NCI-H524 treated with DMSO at 0.1 percent for 48 hours (cell line): ENCODE measurements at places on chromosomes 11 and 22.

DNA sequence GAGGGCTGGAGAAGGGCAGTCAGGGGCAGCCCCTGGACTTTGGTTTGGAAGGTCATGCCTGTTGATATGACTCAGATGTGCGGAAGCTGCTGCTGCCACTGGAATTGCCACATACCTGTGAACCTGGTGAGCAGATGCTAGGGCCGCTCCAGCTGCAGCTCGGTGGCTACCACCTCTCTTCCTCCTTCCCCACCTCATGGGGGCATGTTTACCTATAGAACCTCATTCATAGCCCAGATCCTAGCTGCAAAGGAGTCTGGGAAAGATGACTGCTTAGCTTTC is 17.5 kb upstream of the TSPAN18 start:
- DNase-seq = no peak

DNA sequence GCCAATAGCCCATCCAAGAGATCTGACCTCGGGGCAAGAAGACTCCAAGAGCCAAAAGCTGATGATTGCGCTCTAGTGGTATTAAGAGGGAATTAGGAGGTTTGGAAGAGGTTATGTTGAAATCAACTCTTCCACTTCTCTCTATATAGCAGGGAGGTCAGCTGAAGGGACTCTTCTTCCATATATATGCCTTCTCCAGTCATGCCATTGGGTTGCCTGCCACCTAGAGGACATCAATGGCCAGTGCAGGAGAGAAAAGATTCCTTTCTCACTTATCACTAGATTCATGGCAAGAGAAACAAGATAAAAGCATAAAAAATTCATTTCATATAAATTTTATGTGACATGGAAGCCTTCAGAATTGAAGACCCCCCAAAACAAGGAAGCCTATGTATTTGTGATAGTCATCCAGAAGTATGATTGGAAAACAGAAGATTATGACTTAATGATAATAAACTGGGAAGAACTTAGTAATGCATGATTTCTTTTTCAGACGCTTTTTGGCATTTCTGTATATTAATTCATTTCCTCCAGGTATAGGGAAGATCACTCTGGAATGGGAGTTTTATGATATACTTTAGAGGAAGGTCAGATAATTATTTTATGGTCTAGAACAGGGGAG is 435.1 kb upstream of the DDI1 start:
- DNase-seq = peak; percentile 25

DNA sequence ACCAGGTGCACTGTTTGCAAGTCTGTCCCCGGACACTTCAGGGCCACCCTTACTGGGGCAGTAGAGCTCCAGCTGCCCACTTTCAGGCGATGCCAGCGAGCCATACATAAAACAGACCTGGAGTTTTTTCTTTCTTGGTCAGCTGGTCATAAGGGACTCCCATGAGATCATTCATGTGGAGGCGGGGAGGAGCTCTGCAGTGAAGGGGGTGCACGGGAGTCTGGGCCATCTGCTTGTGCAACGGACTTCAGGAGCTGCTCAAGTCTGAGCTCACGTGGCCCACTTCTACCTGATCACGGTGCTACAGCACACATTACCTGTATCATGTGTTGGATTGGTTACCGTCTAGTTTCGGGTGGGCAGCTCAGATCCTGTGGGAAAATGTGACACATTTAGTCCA is 9.2 kb upstream of the MRGPRF start:
- DNase-seq = peak; percentile 9

GRCh38 chr22:49331223-49331815 is 496.4 kb downstream of the BRD1 start:
- no peak for DNase-seq

GRCh38 chr11:73553266-73553665 is 44.6 kb downstream of the FAM168A start:
- no peak for DNase-seq

GRCh38 chr11:87437844-87438223 is 400.1 kb downstream of the TMEM135 start:
- DNase-seq = no peak

GRCh38 chr22:42716649-42717127 is 4.0 kb downstream of the A4GALT start:
- DNase-seq = no peak

DNA sequence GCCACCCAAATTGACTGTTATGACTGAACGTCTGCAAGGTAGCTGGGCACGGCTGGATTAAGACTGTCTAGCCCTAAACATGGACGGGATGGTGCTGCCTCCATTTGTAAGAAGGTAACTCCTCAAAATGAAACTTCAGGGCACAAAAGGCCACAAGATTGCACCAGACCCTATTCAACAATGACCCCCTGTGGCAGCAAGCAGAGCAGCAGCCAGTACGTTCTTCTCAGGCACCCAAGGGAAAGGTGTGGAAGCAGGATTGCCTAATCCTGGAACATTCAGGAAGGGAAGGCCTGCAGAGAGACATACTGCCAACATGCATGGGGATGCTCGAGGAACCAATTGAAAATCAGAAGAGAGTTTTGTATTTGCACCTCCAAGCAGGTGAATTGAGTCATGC is 4.5 kb upstream of the TBX10 start:
- no peak for DNase-seq

GRCh38 chr11:96213500-96213899 is 129.5 kb downstream of the MAML2 start:
- DNase-seq = no peak

DNA sequence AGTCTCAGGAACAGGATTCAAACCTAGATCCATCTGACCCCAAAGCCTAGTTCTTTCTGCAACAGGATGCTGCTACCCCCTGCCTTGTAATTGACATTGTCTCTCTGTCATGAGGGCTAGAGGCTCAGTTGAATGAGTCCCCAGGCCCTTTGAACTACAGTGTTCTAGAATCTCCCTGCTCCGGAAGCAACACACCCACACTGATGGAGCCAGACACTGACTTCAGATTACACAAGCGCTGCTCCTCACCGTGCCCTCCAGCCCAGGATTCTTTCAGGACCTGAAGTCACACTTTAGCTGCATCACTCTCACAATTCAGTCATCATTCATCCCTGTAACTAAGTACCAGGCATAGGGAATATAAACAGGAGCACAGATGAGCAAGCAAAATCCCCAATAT is 69.6 kb downstream of the RAB30 start:
- DNase-seq = no peak

DNA sequence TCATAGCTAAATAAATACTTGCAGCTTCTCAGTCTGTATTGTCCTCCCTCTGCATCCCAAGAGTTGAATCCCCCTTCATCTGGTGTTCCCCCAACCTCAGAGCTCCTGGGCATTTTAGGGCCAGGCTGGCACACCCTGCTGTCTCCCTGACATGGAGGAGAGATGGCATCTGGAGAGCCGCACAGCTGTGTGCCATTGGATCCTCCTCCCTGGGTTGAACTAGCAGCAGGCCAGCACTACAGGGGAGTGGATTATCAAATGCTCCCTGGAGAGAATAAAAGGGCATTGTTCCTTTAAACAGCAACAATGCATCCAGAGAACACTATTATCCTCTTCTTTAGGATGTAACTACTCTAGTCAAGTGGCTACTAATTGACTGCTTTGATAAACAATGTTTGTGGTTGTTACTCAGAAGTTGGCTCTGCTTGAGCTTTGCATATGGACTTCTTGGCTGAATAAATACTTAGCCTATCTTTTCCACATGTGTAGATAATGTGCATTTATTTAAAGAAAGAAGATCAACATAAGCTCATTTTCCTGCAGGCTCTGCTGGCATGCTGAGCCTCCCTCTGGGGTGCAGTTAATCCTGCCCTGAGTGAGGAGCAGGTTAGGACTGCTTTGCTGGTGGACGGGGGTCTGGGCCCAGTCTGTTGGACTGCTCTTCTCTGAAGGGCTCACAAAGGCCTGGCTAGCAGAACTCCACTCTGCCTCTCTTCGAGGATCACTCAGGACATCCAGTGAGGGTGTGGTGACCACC is 897.2 kb downstream of the TBC1D22A start:
- DNase-seq = peak; percentile 43

- DNase-seq = no peak
These were observed 37.2 kb downstream of the GAS2 start for GRCh38 chr11:22703591-22703990.

DNA sequence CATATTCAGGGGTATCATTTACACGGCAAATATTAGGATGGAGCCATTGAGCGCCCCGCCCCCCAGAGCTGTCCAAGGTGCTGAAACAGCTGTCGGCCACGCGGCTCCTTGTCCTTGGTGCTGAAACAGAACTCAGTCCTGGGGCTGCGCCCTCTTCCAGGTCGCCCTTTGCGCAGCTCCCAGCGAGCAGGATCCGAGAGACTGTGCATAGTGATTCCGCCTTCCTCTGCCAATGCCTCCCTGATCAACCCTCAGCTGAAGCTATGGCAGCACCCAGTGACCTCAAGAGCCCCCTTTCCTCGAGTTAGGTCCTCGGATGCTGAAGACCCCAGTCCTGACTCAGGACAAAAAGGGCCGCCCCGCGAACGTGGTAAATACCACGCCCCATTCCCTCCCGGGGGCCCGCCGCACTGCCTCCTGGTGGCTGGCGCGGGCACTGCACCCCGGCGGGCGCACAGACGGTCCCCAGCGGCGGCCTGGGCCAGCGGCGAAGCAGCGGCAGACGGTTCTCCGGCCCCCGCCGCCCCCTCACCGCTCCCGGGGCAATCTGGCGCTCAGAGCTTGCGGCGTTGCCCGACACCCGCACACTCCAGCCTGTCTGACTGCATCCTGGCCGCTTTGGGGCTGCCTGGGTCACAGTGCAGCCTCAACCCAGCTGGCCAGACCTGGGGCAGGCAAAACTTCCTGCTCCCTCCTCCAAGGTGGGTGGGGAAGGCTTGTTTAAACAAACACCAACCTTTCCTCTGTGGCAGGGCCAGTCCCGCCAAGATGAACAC is 13.4 kb downstream of the SYT7 start:
- DNase-seq = no peak

GRCh38 chr22:19767427-19768341 is 7.1 kb downstream of the TBX1 start:
- DNase-seq = no peak
